ENCODE measurements at places on chromosomes 6 and 20. TPM values are rescaled to one million over a fixed set of nuclear protein-coding genes. Genes with fewer than 3 reads are reported as not detected.

DNA sequence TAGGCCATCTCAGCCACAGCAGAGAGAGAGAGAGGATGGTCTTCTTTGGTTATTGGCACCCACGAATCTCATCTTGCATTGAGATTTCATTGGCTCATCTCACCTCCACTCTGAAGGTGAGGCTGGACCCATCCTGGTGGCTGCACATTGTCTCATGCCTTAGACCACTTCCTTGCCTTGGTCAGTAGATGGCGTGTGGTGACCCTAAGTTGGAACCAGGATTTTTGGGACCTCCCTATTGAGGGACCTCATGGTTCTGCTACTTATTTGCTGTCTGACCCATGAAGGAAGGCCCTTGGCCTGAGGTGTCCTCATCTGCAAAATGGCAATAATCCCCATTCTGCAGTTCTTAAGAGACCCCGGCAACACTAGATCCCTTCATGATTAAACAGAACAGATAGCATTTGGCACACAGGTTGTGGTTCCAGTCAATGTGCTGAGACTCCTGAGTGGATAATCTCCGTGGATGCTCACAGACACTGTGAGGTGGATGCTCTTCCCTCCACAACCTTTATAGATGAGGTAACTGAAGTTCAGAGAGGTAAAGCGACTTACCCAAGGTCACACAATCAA is 21.5 kb upstream of the AAR2 start:
- DNase-seq = peak; percentile 18

GRCh38 chr6:75492386-75493153 is 1.0 kb downstream of the FILIP1 start:
- DNase-seq = no peak

- no peak for DNase-seq
Measured at GRCh38 chr6:12898603-12899002, 182.0 kb downstream of the PHACTR1 start.

GRCh38 chr6:116287689-116288282 is 8.1 kb upstream of the TSPYL1 start:
- peak; percentile 27 for DNase-seq

GRCh38 chr6:129731428-129731827 is 21.5 kb upstream of the ARHGAP18 start:
- no peak for DNase-seq

GRCh38 chr6:87196275-87196842 is 41.0 kb downstream of the ZNF292 start:
- DNase-seq = no peak

DNA sequence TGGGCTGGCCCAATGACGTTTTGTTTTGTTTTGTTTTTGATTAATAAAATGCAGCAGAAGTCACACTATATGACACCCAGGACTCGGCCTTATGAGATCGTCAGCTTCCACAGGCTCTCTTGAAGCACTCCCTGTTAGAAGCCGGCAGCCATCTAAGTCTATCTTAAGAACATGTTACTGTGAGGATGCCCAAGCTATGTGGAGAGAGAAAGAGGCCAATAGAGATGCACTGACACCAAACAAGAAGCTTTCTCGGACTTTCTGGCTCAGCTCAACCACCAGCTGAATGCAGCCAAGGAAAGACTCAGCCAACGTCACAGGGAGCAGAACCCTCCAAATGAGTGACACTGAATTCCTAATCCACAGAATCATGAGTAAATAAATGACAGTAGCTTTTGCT is 14.0 kb downstream of the SGK1 start:
- DNase-seq = no peak

DNA sequence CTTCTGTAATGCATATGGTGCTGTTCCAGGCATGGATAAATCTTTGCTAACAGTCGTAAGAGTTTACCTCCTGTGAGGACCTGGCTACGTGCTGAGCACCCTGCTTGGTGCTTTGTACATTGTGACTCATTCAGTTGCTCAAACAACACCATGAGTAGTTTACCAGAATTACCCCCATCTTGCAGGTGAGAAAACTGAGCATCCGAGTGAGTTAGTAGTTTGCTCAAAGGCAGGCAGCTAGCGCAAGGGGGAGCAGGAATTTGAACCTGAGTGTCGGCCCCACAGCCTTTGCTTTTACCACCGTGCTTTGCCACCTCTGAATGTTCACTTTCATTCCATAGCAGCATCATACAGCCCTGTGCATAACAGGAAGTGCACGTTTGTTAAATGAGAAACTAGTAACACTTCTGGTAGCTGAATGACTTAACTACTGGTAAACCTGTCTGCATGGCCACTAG is 121.9 kb downstream of the MTHFD1L start:
- no peak for DNase-seq

DNA sequence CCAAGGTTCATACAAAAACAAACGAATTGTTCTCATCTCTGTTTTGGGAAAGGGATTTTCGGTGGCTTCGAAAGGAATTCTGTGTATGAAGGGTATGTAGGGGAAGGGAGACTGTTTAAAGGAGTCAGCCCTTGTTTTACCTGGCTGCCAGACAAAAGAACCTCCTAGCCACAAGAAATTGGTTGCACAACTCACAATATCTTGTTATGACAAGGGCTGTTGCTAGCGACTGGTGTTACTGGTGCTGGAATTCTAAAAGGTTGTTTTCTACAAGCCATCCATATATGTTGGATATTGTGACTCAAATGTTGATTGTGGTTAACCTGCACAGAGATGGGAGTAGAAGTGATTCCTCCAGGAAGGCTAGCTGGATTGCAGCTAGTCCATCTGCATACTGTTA is 34.6 kb upstream of the CITED2 start:
- DNase-seq = peak; percentile 62

DNA sequence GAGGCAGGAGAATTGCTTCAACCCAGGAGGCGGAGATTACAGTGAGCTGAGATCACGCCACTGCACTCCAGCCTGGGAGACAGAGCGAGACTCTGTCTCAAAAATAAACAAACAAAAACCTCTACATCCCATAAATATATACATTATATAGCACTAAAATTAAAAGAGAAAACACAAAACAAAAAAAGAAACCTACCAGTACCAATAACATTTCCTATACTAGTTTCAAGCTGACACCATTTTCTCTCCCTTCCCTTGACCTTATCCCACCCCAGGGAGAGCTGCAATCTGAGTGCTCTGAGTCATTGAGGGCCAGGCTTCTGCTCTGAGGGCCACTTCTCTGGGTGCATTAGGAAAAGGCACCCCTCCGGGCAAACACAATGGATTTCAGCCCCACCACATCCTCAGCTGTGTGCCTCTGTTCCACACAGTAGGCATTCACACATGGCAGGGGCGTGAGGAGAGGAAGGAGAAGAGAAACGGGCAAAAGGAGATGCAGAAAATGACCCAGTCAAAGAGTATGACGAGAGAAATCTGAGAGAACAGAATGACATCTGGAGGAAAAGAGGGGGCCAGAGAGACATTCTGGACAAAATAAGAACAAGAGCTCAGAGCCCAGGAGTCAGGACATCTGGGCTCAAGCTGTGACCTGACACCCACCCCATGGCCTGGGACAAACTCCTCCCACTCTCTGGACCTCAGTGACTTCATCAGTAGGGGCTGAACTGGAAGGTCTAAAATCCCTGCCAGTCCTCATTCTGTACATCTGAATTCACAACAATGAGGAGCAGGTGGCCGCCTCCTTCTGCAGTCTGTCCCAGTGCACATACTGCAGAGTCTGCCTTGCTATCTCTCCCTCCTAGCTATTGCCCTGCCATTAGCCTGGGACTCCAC is 18.2 kb downstream of the TRIM26 start:
- DNase-seq = no peak

DNA sequence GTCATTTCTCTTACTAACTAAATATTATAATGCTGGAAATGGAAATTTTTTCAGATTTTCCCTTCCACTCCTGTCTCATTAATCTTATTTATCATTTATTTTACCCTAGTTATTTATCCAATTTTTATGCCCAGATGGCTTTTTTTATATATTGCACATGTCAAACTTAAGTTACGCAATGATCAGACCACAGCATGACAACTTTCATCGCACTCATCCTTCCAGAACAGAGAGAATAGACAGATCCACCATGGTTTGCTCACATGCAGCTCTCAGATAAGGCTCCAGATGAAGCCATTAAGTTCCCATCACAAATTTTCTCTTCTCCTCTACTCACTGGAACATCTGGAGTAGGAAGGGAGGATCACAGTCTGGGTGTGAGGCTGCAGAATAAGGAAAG is 48.7 kb downstream of the MAP7 start:
- DNase-seq = no peak

DNA sequence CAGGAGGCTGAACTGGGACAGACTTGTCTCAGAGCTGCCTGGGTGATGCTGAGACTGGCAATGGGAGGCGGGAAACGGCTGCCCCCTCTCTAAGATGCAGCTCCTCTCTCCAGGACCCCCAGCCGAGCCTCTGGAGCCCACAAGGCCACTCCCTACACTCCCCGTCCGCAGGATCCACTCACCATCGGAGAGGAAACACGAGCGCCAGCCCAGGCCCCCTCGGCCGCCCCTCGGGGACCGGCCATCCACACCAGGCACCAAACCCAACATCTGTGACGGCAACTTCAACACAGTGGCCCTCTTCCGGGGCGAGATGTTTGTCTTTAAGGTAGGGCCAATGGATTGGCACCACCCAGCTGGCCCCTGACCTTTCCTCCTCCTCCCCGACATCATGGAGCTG is 10.8 kb downstream of the MMP24OS start:
- DNase-seq = no peak

DNA sequence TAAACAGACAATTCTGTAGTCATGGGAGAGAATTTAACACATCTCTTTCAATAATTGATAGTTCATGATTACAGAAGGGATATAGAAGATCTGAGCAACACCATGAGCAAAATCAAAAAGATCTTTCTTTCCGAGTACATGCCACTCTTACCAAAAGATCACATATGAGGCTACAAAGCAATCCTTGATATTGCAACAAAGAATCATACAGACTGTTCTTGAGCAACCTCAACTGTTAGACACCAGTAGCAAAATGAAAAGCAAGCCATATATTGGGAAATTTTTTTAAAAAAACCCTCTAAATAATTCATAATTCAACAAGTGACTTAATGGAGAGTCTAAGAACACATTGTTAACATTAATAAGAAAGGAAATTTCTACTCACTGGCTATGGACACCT is 3.6 kb upstream of the CD83 start:
- no peak for DNase-seq

DNA sequence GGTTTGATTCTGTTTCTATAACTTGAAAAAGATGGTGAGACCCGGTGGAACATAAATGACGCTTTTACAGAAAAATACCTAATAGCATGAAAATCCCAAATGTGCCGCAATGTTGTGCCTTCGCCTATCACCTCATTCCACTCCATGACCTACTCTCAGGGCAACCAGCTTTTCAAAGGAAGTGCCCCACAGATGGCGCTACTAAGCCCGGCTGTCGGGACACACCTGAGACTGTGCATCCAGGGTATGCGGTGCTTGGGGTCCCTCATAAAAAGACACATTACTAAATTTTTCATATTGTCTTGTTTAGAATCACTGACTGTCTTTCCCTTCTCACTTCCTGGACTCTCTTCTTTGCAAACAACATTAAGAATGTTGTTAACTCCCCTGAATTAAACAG is 145.5 kb upstream of the RPS6KA2 start:
- DNase-seq = no peak

DNA sequence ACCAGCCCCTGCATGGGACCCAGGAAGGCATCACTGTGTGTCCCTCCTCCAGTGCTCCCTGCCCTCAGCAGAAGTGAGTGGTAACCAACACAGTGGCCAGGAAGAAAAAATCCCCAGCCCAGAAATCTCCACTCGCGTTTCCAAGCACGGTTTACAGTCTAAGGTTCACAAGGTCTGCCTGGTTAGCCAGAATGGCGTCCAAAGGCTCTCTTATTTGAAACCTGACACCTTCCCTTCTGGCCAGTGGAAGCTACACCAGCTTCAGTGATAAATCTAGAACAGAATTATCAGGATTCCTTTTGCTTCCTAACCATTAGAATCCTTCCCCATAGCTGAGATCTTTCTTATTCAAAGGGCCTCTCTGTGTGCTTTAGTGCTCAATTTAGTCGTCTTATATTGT is 9.2 kb downstream of the LY86 start:
- DNase-seq = no peak

GRCh38 chr20:17538517-17539170 is 7.5 kb upstream of the BFSP1 start:
- peak; percentile 61 for DNase-seq

GRCh38 chr6:68024570-68025269 is 610.4 kb upstream of the ADGRB3 start:
- DNase-seq = no peak

- DNase-seq = no peak
Measured at GRCh38 chr6:170148709-170149470, 142.0 kb downstream of the DLL1 start.

Gene PPP1R14C
- total RNA-seq = 17.5 TPM

Gene COL20A1
- total RNA-seq = 1.3 TPM

Gene SNAP25
- 0.80 TPM for total RNA-seq

Measured in Daoy (cell line).